Diencephalon (tissue), 1 donor: ENCODE measurements at places on chromosomes 13 and 19. TPM values are rescaled to one million over a fixed set of nuclear protein-coding genes. Genes with fewer than 3 reads are reported as not detected.

OR7G1 gene
- total RNA-seq = not detected

ATP4B gene
- 0.23 TPM for total RNA-seq

PIP5K1C gene
- 27.9 TPM for total RNA-seq

APLP1 gene
- total RNA-seq = 328 TPM

SPTBN4 gene
- 39.7 TPM for total RNA-seq

AMH gene
- total RNA-seq = 1.8 TPM

ZNF329 gene
- total RNA-seq = 34.8 TPM

FLT3LG gene
- total RNA-seq = 0.69 TPM
